ENCODE measurements at places on chromosomes 7 and 10.
A peak's percentile ranks its signal among the peaks of the same experiment; 100 is the strongest.

GRCh38 chr10:61733358-61733940, 70.7 kb downstream of the CABCOCO1 start:
- DNase-seq, result no peak

GRCh38 chr10:25405871-25406270, 231.1 kb downstream of the GPR158 start:
- no peak for DNase-seq

DNA sequence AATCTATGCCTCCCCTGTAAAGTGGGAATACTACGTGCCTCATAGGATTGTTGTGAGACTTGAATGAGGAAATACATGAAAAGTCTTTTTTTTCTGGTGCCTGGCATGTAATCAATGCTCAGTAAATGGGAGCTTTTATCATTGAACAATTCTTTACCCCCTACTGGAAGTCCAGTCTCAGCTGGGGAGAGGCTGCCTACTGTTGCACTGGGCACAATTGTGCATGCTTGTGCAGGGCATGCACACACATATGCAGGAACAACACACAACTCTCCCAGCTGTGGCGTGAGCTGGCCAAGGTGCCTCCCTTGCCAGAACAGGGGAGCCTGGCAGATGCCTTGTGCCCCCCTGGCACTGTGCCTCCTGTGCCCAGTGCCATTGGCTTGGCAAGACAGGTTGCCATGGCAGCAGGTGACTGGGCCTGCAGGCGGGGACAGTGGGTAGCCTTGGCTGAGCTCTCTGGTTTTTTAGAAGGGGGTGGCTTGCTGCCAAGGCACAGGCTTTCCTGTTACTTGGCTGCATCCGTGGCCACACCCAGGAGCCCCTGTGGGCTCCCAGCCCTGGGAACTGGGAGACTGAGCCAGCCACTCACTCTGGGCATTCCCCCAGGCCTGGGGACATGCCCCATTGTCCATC, 16.1 kb upstream of the PALD1 start:
- DNase-seq, result no peak

- no peak for DNase-seq
Measured at GRCh38 chr10:48774416-48775205, 89.9 kb downstream of the WDFY4 start.

- no peak for DNase-seq
Measured at GRCh38 chr7:149690688-149691446, 82.5 kb downstream of the ZNF467 start.

- DNase-seq, result peak; percentile 31
Measured at GRCh38 chr10:72058989-72059842, 29.1 kb downstream of the SPOCK2 start.

- no peak for DNase-seq
Measured at GRCh38 chr7:1593904-1594421, 24.1 kb upstream of the PSMG3 start.

- no peak for DNase-seq
Measured at GRCh38 chr7:34838329-34838728, 180.3 kb downstream of the NPSR1 start.

GRCh38 chr7:44338600-44338999, 13.2 kb upstream of the CAMK2B start:
- DNase-seq, result no peak

DNA sequence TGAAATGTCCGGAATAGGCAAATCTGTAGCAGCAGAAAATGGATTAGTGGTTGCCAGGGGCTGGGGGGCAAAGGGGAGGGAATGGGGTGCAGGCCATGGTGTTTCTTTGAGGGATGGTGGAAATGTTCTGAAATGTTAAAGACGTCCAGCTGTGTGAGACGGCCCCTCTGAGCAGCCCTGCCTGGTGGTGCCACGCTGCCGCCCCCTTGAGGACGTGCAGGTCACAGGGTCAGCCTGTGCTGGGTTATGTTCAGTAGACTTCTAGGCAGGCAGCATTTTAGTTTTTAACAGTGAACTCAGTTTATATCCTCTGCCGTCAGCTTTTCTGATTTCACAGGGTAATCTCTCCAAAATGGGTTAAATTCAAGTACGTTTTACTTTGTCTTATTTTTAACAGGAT, 9.4 kb downstream of the NUB1 start:
- peak; percentile 38 for DNase-seq

- no peak for DNase-seq
Measured at GRCh38 chr10:30915146-30915545, 116.5 kb downstream of the ZNF438 start.

DNA sequence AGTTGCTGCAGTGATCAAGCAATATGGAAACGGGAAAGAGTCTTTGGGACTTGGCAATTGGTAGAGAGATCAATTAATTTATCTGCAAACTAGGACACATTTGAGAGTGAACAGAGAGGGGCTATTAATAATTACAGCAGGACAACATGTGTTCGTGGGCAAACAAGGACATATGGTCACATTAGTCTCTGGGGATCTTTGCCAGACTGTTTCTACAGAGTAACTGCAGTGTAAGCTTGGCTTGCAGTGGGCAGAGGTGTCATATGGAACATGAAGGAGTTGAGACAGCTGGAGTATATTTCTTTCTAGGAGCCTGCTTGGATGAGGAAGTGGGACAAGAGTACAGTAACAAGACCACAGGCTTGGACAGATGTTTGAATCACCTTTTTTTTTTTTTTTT, 232.1 kb upstream of the LYZL1 start:
- no peak for DNase-seq

DNA sequence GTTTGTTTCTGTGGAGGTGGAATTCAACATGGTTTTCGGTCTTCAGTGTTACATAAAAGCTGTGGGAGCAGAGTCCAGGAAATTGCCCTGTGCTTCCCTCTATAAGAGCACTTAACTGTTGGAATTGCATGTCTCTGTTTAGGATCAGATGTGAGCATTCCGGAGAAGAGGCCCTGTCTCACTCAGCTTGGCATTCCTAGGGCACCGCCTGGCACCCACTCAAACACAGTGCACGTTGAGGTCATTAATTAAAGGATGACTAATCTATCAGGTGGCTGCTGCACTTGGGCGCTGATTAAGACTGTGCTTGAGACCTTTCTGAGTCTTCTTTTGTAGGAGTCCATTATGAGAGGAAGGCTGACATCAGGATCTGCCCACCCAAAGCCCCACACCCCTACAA, 82.8 kb upstream of the VIPR2 start:
- no peak for DNase-seq

GRCh38 chr7:115516341-115516740, 514.2 kb downstream of the TFEC start:
- DNase-seq, result no peak

- no peak for DNase-seq
Measured at GRCh38 chr7:66847879-66848790, 72.9 kb upstream of the TMEM248 start.

DNA sequence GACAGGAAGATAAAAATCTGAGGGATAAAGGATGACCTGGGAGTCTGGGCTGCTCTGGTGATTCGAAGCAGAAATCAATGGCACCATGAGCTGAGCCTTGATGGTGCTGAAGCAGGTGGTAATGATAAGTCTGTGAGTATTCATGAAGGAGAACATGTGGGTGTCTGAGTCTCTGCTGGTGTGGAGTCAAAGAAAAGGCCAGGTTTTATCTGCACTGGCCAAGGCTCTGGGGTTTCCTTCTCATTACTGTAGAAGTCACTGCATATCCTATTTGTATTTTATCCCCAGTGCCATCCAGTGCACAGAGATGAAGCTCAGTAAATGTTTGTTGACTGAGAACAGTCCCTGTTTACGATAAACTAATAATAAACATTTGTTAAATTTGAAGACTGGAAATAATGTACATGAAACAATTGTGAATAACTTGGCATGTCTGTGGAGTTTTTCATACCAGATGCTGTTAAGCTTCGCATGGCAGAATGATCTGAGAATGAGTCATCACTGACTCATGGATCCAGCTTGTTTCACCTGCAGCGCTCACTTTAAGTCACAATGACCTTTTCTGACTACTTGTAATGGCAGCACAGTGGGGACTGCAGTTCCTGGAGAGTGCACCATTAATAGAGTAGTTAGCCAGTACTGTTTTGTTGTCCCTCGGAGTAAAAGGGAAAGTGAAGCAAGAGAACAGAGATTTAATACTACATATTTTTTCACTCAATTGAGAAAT, 538.5 kb downstream of the HTR7 start:
- DNase-seq, result no peak

- DNase-seq, result no peak
Measured at GRCh38 chr7:105315357-105315756, 73.4 kb downstream of the SRPK2 start.

GRCh38 chr10:29830531-29831512, 196.1 kb upstream of the SVIL start:
- no peak for DNase-seq

DNA sequence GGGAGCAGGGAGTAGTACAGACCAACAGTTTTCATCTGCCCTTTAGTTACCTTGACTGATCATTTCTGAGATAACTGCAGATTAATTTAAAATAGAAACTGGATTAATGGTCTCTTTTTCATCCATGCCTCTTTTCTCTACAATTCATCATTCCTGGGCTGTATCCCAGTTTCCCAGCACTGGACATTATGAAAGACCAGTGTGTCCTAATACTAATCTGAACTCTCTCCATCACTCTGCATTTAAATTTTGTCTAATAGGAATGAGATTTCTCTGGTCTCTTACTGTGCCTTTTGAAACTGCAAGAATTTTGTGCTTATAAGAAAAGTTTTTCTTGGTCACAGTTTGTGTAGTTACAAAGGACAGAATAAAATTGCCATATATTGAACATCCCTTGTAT, 12.7 kb downstream of the PLEKHA8 start:
- DNase-seq, result no peak

GRCh38 chr7:50589364-50589763, 24.2 kb upstream of the DDC start:
- no peak for DNase-seq

DNA sequence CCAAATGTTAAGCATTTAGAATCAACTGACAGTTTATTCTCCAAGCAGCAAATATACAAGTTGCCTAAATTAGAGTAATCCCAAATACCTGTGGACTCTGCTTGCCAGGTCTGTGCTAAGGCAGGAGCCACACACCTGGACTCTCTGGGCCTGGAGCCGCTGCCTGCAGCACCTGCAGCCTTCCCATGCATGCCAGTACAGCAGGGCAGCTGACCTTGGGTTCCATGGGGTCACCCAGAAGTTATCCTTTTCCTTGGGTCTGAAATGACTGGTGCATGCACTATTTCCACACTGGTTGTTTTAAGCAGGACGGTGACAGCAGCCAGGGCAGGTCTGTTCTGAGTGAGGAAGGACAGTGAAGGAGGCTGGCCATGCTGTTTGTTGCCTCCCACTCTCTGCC, 573.2 kb downstream of the GLRX3 start:
- DNase-seq, result no peak

DNA sequence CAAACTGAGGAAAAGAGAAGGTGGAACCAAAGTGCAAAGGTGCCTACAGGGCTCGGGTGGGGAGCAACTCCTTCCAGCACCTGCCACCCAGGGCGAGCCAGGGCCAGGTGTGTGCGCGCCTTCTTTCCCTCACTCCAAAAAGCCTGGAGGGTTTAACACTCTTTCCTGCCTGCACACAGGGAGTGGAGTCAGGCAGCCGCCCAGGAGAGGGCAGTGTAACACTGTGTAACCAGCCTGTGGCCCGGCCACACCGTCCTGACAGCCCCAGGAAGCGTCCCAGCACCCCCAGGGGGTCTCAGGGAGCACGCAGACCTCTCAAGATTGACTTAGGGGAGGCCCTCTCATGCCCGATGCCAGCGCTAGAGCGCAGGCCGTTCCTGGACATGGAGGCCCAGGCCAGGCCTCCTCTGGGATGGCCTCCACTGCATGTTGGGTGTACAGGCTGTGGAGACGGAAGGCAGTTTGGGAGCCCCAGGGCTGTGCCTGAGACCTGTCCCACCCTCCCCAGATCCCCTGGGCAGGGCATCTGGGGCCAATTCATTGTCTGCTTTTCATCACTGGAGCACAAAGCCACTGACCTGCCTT, 13.4 kb downstream of the BRI3 start:
- no peak for DNase-seq

GRCh38 chr10:14571866-14572507, 202.7 kb downstream of the FAM107B start:
- no peak for DNase-seq

DNA sequence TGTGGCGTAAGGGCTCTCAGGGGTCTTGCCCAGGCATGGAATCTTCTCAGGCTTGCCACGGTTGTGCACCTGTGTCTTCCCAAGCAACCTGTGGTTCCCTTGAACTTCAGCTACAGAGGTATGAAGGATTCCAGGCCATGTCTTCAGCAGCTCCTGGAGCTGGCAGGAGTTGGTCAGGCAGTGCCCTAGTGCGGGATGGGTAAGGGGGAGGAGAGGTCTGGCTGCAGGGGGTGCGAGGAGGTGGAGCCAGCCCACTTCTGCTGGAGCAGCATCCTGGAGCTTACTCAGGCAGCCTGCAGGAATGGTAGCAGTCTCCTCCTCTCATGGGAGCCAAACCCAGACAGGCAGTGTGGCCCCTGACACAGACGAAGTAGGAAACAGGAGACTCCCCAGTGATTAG, 3.8 kb upstream of the TRIL start:
- no peak for DNase-seq

DNA sequence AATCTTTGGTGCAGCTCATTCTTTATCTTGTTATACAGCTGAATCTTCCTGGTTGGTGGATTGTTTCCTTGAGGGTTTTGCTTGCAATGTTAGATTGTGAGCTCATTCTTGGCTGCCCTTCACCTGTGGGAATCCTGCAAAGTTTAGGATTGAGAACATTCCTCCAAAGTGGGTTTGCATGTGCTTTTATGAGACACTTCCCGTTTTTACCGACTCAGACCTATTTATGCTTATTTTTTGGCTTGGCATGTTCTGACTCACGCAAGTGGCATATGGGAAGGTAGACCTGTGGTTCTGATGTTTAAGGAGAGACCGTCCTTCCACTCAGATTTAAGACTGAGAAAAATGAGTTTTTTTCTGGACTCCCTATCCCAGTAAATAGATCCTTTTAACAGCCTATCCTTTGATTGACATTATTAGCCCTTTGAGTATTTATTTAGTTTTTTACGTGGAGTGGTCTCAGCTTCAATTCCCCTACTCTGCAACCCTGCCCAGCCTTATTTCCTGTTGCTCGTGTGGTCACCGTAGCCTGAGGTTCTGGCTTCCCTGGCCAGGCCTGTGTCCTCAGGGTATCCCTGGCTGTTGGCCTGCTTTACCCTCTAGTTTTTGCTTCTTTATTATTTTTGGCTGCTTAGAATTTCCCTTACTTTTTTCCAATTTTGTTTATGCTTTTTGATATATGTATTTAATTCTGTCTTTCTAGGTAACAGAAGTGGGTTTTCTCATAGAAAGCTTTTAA, 13.4 kb upstream of the PRF1 start:
- DNase-seq, result no peak

DNA sequence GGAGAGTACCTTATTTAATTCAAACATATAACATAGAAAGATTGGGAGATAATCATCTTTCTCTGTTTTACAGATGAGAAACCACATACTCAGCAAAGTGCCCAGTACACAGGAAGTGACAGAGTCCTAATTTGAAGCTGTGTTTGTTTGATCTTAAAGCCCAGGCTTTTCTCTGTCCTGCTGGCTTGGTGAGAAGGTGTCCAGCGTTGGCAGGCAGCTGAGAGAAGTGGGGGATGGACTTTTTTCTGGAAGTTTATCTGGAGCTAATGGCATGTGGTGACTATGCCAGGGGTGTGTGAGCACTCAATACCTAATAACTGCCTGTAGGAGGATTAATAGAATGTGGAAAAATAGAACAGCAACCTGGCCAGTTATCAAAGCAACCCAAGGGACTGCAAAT, 60.8 kb downstream of the NPSR1 start:
- DNase-seq, result no peak

- no peak for DNase-seq
Measured at GRCh38 chr10:21910798-21911197, 92.7 kb downstream of the DNAJC1 start.
